ENCODE measurements at places on chromosomes 11 and 22. TPM values are rescaled to one million over a fixed set of nuclear protein-coding genes. Genes with fewer than 3 reads are reported as not detected.
A peak's percentile ranks its signal among the peaks of the same experiment; 100 is the strongest.

DNA sequence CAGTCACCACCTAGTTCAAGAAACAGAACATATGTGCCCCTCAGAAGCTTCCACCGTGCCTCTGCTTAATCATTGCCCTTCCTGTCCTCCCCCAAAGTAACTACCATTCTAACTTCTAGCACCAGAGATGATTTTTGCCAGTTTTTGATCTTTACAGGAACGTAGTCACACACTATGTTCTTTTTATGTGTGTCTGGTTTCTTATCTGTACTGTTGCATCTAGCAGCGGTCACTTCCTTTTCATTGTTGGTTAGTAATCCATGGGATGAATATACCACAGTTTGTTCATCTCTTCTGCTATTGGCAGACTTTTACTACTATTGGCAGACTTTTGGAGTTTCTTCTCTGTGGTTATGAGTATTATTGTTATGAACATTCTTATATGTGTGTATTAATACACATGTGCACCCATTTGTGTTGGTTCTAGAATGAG, 34.6 kb downstream of the SPECC1L start:
- peak; percentile 83 for DNase-seq

DNA sequence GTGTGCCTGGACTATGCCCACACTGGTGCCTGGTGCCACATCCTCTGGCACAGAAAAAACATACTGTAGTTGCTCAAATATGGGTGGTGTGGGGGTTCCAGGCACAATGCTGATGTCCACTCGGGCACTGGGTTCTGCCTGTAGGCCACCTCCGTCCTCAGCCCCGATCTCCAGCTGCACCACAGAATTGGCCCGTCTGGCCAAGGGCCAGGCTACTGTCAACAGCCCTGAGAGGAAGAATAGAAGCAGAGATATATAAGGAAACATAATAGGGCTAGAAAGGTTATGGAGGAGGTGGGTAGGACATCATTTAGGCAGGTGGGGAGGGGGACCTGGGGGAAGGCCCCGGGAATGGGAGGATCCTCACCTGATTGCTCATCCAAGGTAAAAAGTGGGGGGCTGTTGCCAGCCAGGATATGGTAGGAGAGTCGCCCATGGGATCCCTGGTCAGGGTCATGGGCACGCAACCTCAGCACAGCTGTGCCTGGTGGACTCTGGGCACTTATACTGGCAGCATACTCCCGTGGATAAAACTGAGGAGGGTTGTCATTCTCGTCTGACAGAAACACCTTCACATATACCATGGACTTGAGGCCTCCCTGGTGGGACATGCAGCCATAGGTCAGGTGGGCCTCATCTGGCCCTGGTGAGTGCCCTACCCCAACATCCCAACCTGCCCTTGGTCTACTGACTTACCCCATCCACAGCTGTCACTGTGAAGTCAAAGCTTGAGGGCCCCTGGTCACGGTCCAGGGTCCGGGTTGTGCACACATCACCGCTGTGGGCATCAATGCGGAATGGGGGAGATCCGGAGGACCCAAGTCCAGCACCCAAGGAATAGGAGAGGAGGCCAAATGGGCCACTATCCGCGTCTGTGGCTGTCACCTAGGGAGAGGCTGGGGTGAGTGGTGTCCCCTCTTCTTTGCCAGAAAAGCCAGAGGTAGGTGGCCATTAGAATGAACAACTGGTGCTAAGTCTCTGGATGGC, 14.5 kb upstream of the TPP1 start:
- DNase-seq: no peak

The MS4A6E gene
- not detected for total RNA-seq

DNA sequence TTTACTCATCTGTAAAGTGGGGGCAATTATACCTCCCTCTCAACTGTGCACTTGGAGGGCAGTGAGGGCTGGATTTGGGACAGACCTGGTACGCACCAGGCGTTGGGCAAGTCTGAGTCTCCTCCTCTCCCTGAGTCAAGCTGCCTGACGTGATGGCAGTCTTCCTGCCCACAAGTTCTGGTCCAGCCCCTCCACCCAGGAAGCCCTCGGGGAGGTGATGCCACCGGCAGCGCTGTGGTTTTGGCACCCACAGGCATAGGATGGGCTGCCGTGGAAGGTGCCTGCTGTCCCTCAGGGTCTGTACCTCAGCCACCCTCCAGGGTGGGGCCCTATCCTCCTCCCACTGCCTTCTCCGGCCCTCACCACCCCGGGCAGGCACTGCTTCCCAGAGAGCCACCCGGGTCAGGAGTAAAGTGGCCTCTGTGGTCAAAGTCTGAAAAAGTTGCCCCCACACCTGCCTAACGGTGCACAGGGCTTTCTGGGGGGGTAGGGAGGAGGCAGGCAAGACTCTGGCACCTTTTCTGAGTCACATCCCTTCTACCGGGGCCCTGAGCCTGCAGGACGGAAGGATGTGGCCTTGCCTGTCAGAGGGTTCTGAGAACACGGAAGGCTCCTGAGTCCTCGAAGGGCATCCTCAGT, 6.5 kb upstream of the APOBEC3H start:
- no peak for DNase-seq

The BIRC3 gene
- 1.5 TPM for total RNA-seq

Measured in lung microvascular endothelial cell (primary cell).